ENCODE measurements at places on chromosomes 2 and 18. TPM values are rescaled to one million over a fixed set of nuclear protein-coding genes. Genes with fewer than 3 reads are reported as not detected.

DNA sequence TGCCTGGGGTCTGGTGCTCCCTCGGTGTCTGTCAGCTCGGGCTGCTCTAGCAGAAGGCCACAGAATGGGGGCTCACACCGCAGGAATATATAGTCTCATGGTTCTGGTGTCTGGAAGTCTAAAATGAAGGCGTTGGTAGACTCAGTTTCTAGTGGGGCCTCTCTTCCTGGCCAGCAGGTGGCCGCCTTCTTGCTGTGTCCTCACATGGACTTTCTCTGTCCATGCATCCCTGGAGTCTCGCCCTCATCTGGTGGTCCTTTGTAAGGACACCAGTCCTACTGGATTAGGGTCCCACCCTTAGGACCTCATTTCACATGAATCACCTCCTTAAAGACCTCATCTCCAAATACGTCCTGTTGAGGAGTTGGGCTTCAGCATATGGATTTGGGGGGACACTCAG, 65.7 kb downstream of the RRM2 start:
- no peaks in the 10 kb centered on the region for H3K36me3 ChIP-seq
- H3K27ac ChIP-seq, result no peak overlapping the region
- no peak for DNase-seq
- H3K4me1 ChIP-seq, result no peaks in the 10 kb centered on the region

DNA sequence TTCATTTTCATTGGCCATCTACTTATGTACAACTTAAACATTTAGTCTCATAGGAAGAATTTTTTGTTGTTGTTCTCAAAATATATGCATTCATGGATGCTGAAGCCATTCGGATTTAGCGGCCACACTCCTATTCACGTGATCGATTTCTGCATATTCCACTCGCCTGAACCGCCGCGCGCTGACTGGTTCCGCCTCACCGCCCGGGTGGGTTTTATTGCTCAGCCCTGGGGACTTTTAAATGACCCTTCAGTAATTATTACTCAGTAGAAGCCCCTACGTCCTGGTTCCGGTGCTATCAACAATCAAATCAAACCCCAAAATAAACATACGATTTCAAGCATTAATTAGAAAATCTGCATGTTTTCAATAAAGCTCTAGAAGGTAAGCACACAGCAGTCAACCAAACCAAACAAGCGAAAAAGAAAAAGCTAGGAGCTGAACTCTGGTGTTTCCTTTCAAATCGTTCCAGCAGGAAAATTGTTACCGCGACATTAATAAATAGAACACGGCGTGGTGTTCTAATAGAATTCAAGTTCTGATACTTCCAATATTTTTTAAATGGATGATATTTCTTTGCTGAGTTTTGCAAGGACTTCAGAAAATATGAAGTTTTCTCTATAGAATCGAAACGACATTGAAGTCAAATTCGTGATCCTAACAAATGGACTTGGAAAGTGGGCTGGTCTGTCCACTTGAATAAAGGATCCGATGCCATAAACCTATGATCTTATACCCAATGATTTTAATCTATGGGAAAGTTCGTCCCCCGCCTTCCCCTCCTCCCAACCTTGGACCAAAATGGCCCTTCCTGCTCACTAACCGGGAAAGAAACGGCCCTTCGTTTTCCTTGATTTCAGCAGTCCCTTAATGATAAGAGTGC, 9.3 kb downstream of the PAX3 start:
- H3K36me3 ChIP-seq, result no peaks in the 10 kb centered on the region
- no peak for DNase-seq
- H3K27ac ChIP-seq, result no peak overlapping the region
- no peak overlapping the region for H3K4me3 ChIP-seq
- no peaks in the 10 kb centered on the region for H3K4me1 ChIP-seq

GRCh38 chr18:64203295-64203694, 54.4 kb upstream of the LINC00305 start:
- no peak overlapping the region for H3K27ac ChIP-seq
- no peaks in the 10 kb centered on the region for H3K27me3 ChIP-seq
- DNase-seq, result no peak
- H3K4me3 ChIP-seq, result no peak overlapping the region

The LOXHD1 gene
- not detected for total RNA-seq

The CHST10 gene
- not detected for total RNA-seq

The PTH2R gene
- total RNA-seq, result not detected

- no peak overlapping the region for H3K27ac ChIP-seq
- no peak overlapping the region for H3K4me3 ChIP-seq
- peaks cover 23% of the 10 kb centered on the region for H3K27me3 ChIP-seq
- H3K36me3 ChIP-seq, result no peaks in the 10 kb centered on the region
- no peak for DNase-seq
Measured at GRCh38 chr2:21055879-21056790, 12.3 kb upstream of the APOB start.

The HOXD1 gene
- not detected for total RNA-seq

Data from PC-9 (cell line).